Activated naive CD4-positive, alpha-beta T cell (primary cell): ENCODE measurements at places on chromosomes 2 and 18.

DNA sequence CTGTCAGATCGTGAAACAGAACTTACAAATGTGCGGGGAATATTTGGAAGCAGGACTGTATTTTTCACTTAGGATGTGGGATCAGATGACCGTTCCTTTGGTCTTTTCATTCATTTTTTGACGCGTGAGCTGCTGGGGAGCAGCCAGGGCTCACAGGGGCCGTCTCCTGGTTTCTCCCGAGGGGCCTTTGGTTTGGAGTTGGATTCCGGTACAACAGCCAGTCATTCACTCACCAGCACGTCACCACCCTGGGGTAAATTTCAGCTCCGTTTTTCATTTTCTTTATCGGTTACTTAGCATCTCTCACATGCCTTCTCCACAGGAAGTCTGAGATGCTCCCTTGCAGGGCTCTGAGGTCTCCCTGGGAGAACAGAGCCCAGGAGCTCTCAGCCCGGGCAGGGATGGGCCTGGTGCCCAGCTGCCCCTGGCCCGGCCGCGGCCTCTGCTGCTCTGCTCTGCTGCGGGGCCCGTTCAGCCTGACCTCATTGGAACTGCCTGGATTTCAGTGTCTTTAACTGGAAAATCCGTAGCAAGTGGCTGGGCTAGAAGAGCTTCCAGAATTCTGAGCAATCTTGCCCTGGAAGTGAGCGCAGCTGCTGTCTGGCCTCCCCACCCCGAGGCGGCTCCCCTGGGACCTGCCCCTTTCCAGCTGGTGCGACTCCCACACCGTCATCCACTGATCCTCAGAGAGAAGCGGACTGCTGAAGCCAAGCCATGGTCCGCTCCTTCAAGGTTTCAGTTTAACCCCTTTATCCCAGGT, 335.6 kb downstream of the EIPR1 start:
- DNase-seq = no peak

DNA sequence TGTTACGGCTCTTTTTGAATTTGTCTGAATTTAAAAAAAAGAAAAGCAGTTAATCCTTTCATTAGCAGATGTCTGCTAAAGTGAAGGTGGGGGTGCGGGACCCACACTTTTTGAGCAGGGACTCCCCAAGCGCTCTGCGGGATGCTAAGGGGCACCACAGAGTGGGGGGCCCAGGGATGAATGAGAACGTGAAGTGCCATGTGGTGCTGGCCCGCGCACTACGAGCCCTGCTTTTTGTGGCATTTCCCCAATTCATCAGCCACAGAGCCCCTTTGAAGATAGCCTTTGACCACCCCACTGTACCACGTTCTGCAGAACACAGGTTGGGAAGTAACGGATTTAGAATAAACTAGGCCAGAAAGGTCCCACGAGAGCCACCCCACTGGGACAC, 28.6 kb downstream of the HS1BP3 start:
- no peak for DNase-seq

DNA sequence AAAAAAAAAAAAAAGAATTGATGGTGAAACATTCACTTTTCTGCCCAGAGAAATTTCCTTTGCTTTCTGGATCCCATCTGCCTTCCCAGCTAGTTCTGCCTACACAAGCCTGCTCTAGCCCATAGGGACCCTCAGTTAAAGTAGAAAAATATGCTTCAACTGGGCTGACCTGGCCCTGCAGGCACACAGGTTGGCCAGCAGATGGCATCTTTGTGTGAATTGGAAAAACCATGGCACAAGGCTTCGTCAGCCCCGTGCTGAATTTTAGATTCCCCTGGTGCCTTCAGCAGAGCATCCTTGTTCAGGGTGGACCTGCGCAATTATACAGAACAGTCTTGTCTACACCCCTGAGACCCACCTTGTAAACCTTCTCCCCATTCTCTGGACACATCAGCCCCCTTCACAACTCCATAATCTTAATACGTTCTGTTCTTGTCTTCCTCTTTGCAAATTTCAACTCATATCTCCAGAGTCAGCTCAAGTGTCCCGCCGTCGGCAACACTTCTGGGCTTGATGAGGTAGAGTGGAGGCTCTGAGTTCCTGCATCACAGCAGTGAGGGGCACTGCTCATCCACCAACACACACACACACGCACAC, 114.5 kb downstream of the INSIG2 start:
- peak; percentile 39 for DNase-seq

DNA sequence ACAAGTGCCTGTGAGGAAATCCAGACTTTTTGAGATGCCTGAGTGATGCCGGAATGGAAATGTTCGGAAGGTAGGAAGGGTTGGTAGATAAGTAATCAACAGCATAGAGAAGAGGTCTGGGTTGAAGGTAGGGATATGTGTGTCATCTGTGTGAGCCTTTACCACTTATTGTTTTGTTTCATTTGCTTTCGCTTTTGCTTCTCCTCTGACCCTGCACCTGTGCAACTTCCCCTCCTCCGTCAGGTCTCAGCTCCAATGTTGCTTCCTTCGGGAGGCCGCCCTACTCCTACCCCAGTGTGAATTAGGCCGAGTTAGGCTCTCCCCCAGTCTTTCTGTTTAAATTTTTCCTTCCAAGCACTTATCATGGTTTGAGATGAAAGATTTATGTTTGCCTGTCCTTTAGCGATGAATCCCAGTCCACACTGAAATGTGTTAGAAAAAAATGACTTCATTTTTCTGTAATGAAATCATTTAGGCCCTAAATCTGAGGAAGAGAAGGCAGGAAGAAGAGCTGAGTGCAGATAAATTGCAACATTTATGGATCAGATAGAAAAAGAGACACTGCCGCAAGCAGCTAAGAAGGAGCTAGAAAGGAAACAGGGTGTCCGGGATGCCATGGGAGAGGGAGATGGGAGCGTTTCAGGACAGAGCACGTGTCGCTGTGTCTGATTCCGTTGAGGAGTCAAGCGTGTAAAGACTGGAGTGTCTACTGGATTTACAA, 139.6 kb upstream of the PELI1 start:
- DNase-seq = no peak

- DNase-seq = no peak
Observed at GRCh38 chr2:234003972-234004617, 46.4 kb upstream of the SPP2 start.

DNA sequence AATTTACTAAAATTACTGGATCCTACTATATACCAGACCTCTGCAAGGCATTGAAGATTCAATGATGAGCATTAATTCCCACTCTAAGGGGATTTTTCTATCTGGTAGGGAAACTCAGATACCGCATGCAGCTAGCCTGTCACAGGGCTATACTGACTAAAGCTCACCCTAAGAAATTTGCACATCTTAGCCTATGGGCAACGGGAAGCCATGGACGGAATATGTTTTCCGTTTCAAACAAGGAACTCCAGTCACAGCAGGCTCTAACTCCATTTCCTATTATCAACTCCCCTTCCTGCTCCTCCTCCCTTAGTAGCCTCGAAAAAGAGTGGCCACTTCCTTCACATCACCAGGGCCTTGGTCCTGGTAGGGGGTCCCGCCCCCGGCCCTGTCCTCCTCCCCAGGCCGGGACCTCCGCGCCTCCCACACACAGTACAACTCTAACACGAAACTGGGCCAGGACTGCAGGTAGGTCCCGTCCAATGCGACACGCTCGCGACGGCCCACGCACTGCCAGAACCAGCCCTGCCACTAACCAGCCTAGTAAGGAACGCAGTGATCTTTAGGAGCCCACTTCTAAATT, 659 bp upstream of the COX5B start:
- no peak for DNase-seq

DNA sequence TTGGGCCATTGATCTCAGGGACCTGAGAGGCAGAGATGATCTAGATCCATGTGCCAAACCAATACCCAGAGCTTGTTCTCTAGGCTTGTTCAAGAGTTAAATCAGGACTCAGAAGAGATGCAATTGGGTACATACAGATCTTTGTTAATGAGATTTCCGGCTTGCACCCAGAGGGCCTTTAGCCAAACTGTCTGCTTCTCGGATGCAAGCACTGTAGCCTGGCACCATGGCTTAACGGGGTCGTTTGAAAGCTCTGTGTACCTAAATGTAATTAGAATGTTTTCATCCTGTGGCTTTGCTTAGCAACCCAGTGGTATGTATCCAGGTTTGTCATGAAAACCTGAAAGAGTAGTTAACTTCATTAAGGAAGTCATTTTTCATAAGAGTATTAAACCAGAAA, 94.2 kb downstream of the TPGS2 start:
- DNase-seq = no peak

DNA sequence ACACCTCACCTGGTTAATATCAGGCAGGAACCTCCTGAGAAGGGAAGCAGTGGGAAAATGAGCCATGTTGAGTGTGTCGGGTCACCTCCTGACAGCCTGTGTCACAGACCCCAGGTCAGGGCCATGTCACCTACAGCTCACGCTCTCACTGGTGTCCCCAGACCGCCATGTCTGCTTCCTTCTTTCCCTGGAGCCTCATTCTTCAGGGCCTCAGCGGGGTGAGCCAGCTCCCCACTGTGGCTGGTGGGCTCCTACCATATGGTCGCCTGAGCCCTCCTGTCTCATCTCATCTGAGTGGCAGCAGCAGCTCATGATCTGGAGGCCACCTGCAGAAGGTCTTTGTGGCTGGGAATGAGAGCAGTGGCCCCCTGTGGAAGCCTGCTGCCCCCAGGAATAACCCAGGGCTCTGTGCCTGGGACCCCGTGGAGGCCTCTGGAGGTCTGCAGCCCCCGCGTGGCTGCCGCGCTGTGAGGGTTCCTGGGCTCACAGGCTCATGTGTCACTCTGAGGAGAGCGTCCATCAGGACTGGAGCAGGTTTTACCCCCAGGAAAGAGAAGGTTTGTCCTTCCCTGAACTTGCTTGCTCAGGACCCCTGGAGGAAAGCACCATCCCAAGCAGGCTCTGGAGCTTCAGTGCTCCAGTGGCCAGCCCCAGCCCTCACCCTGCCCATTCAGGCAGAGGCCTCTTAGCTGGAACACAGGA, 56.4 kb downstream of the FAM168B start:
- no peak for DNase-seq
